Activated naive CD4-positive, alpha-beta T cell treated with anti-CD3 and anti-CD28 coated beads, Interleukin-2, amount 50 U/mL, for 72 hours (primary cell): ENCODE measurements at places on chromosomes 4 and X.

GRCh38 chr4:175435381-175435783 lies 376.7 kb downstream of the GPM6A start:
- DNase-seq: no peak

- peak; percentile 64 for DNase-seq
Measured at GRCh38 chr4:2933566-2934076, 29.6 kb downstream of the NOP14 start.

GRCh38 chr4:174681723-174682300 lies 147.2 kb downstream of the GLRA3 start:
- DNase-seq: no peak

- DNase-seq: no peak
Measured at GRCh38 chr4:106584337-106584989, 215.9 kb upstream of the GIMD1 start.

- no peak for DNase-seq
Measured at GRCh38 chr4:147801820-147802219, 69.9 kb downstream of the ARHGAP10 start.

DNA sequence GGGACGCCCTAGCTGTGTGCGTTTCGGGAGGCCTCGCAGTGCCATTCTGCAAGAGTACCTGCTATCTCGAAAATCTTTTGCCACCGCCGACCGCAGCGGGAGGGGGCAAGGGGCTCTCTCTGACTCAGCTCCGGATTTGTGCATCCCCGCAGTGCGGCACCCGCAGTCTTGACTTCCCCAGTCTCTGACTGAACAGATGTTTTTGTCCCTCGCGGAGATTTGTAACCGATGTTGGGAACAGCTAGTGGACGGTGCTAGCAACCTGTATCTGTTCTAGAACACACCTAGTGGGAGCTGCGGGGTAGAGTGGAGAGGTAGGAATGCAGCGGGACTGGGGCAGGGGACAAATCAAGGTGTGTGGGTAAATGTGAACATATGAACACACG lies 17.2 kb downstream of the NKX6-1 start:
- no peak for DNase-seq

- DNase-seq: no peak
Measured at GRCh38 chr4:2937146-2937857, 25.9 kb downstream of the NOP14 start.

- no peak for DNase-seq
Measured at GRCh38 chr4:24209131-24209530, 319.3 kb upstream of the PPARGC1A start.

- no peak for DNase-seq
Measured at GRCh38 chr4:3878678-3879077, 112.5 kb downstream of the ADRA2C start.

- no peak for DNase-seq
Measured at GRCh38 chr4:106818764-106819163, 217.3 kb downstream of the DKK2 start.

GRCh38 chrX:151225843-151226242 lies 49.5 kb downstream of the GPR50 start:
- DNase-seq: no peak

GRCh38 chr4:4818415-4819212 lies 40.9 kb upstream of the MSX1 start:
- no peak for DNase-seq

DNA sequence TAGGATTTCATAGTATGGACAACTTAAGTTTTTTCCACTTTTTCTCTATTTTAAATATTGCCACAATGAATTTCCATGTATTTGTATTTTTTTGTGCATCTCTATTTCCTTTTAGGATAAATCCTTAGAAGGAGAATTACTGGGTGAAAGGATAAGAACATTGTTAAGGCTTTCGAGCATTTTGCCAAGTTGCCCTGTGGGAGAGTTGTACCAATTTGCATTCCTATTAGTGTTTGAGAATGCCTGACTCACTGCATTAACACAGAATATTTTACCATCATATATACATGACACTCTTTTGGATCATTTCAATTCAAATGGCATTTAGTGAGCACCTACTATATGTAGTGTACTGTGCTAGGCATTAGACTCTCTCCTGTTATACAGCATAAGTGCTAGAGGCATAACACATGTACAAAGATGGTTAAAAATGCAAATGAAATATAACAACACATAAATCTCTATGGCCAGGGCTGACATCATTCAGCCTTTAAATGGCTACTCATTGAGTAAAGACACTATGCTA lies 57.0 kb downstream of the PLAC1 start:
- no peak for DNase-seq

- no peak for DNase-seq
Measured at GRCh38 chrX:65017451-65017850, 41.2 kb upstream of the ZC4H2 start.

DNA sequence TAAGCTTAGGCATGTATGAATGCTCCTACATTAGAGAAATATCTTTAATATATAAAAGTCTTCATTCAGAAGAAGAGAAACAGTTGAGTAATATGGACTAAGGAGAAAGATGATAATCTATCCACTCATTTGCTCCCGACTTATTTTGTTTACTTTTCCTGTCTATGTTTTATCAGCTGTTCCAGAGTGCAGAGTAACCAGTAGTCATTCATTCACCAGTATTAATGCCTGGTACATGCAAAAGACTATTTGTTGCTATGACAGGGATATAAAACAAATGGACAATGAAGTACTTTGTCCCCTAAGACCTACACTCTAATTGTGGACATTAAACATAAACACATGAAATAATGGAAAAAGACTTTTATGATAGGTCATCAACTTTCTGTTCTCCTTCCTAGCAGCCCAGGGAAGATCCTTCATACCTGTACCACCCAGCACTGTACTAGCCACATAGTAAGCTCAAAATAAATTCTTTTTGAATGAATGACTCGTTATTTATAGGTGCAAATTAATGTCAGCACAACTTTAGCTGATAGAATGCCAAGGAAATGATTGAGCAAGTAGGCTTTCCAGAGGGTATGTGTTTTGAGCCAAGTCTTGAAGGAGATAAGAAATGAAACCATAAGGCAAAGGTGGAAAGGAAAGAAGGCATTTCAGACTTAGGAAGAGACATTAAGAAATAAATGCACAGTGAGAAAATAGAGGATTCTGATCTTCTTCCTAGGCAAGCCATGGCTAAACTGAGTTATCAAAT lies 45.0 kb upstream of the IL13RA1 start:
- DNase-seq: no peak

GRCh38 chrX:703866-704265 lies 73.3 kb downstream of the SHOX start:
- no peak for DNase-seq

GRCh38 chr4:143411527-143412419 lies 75.1 kb downstream of the GAB1 start:
- DNase-seq: no peak

- no peak for DNase-seq
Measured at GRCh38 chr4:5409237-5409636, 299.1 kb downstream of the EVC2 start.

- no peak for DNase-seq
Measured at GRCh38 chr4:88660446-88661294, 37.0 kb downstream of the NAP1L5 start.

DNA sequence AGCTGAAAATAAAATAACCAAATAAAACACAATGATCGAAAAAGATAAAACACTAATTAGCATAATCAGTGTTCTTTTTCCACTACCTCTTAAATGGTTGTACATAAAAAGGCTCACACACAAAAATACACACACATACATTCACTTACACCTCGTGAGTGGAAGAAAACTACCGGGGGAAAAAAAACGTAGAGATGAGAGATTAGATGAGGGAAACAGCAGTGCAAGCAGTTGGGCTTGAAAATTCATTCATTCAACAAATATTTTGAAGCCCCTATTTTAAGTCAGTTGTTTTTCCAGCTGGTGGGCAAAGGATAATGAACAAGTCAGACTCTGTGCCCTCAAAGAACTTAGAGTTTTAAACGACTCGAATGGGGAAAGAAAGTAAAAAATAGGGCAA lies 1.0 kb downstream of the TBCK start:
- DNase-seq: no peak

DNA sequence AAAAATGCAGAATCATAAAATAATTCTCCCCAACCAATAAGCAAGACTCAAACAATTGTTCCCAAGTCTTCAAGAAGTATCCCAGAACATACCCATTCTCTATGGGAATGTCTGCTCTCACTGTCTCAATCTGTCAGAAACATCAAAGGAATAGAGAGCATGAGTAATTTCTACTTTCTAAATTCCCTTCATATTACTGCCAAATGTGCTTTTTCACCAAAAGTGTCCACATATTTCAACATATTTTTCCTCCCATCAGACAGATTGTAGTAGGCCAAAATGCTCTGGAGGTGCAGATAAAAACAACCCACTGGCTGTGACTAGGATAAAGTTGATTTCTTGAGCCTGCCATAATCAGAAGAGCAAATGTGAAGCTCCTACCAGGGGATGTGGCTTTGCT lies 692.0 kb upstream of the FAM241A start:
- no peak for DNase-seq

- no peak for DNase-seq
Measured at GRCh38 chrX:39253551-39253950, 452.3 kb downstream of the MID1IP1 start.

- no peak for DNase-seq
Measured at GRCh38 chrX:9646471-9647224, 119.0 kb downstream of the GPR143 start.

DNA sequence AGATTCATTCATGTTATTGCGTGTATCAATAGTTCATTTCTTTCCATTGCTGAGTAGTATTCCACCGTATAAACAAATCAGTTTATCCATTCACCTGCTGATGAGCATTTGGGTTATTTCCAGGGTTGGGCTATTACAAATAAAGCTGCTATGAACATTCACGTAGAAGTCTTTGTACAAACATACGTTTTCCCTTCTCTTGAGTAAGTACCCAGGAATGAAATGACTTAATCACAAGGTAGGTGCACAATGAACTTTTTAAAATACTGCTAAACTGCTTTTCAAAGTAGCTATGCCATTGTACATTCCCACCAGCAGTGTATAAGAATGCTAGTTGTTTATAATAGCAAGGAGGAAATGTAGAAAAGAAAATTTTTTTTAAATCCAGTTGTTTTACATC lies 35.9 kb downstream of the SYTL4 start:
- DNase-seq: no peak

GRCh38 chr4:16225167-16225862 lies 956 bp downstream of the TAPT1 start:
- DNase-seq: no peak

DNA sequence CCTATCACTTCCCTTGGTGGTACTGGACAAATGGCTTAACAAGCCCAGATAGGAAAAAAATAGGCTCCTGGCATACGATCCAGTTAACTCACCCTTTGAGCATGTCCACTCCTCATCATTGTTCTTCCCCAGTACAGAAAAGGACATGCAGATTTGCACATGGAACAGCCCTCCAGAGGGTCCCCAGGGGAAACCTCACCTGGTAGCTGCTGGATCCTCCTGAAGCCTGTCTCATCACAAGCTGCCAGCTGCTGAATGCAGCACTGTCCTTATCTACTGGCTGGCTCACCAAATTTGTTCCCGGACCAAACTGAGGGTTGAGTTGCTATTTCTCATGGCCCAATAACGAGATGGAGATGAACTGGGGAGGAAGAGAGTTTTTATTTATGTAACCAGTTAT lies 49.4 kb downstream of the SERTM2 start:
- DNase-seq: no peak

GRCh38 chrX:50913520-50913919 lies 3.0 kb downstream of the BMP15 start:
- no peak for DNase-seq

- peak; percentile 25 for DNase-seq
Measured at GRCh38 chr4:173025131-173025530, 143.5 kb upstream of the GALNT7 start.

DNA sequence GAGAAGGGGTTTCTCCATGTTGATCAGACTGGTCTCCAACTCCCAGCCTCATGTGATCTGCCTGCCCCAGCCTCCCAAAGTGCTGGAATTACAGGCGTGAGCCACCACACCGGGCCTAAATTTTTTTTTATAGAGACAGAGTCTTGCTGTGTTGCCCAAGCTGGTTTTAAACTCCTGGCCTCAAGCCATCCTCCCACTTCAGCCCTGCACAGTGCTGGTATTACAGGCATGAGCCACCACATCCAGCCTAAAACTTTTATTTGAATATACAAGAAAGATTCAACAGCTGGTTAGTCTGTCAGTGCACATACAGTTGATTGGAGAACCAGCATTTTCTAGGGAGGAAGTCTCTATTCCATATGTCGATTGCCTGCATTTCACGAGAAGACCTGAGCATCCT lies 91.2 kb downstream of the LRP2BP start:
- DNase-seq: no peak

DNA sequence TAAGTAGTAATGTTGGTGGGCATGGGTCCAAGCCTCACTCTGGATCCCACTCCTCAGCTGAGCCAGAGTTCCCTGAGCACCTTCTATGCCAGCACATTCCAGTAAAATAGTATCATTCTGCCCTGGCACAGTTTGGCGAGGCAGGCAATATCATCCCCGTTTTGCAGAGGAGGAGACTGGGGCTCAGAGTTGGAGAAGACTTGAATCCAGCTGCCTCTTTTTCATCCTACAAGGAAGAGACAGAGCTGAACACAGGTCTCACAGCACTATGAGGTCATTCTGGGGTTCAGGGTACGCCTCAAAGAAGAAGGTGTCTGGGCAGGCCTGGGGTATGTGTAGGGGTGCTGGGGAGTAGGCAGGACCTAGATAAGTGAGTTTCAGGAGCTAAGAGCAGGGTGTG lies 103.9 kb upstream of the STX18 start:
- DNase-seq: no peak

DNA sequence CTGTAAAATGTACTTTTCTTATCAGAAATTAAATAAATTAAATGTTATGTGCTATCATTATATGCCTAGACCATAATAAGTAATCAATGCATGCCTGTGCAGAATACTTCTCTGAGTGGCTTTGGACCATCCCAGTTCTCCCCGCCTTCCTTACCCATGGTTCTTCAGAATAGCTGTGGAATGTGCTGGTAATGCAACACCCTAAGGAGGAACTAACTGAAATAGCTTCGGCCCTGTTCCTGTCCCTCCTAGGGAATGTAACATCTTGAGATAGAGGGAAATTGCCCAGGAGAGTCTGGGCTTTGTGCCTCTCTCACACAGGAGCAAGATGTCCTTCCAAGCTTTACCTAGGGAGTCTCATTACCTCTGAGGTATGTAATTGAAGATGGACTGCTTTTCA lies 693.6 kb upstream of the HS3ST1 start:
- DNase-seq: no peak

DNA sequence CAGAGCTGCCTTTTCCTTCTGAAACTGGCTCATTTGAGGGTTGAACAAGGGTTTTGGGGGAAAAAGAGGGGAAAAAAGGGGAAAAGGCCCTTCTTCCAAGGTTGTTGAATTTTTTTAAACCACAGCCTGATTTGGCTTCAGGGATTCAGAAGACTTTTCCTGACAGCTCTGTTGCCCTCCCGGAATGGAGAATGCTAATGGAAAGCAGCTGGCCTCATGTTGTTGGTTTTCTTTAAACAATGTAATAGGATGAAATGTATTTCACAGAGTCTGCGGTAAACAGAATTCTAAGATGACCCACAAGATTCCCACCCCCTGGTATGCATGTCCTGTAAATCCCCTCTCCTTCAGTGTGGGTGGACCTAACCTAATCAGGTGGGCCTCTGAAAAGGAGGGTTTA lies 3.3 kb upstream of the KIAA1210 start:
- no peak for DNase-seq

- no peak for DNase-seq
Measured at GRCh38 chr4:114598191-114599121, at the start of gene UGT8. UGT8 (plus strand) TSS chr4:114598807; CDS start chr4:114622881, 24,074 bp downstream.

GRCh38 chrX:110338935-110339334 lies 19.7 kb upstream of the RTL9 start:
- no peak for DNase-seq

GRCh38 chr4:7103607-7104365 lies 35.9 kb upstream of the GRPEL1 start:
- DNase-seq: peak; percentile 53
